ENCODE measurements at places on chromosomes 7 and 10.

- no peak for DNase-seq
Measured at GRCh38 chr10:10367264-10367663, 650.4 kb upstream of the CELF2 start.

- DNase-seq: no peak
Measured at GRCh38 chr7:18222636-18223035, 195.0 kb upstream of the PRPS1L1 start.

DNA sequence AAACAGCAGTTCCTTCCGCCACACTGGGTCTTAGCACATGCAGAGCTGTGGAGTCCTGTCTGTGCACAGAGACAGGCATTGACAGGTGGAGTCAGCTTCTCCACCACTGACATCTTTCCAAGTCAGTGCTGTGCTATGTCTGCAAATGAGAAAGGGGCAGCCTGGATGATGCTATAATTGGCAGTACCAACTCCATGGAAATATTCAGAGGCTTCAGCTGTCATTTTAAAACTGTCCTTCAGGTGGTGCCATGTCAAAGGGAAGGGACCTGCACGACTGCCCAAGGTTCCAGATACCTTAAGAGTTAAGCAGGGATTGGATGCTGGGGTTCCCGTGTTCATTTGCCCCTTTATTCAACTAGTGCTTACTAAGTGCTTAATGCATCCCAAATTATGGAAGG is 258.0 kb upstream of the PRKCQ start:
- DNase-seq: no peak

DNA sequence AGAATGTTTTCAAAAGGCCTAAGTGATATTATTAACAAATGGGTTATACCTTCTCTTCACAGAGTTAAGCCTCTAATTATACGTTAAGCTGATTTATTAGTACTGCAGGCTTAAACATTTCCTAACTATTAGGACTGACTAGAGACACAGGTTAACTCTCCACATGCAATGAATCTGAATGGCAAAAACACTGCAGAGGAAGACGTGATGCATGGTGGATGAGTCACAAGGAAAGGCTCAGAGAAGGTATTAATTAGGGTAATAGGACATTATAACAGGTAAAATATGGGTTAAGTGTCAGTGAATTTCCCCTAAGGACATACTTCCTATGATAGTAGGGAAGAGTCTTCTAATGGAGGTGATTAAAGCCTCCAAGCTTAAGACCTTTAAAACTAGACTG is 24.7 kb upstream of the SEM1 start:
- DNase-seq: no peak

- no peak for DNase-seq
Measured at GRCh38 chr10:58266003-58266825, 1.5 kb downstream of the IPMK start.

Data from DMS79 (cell line).